H1 (cell line): ENCODE measurements at places on chromosomes 12 and 14. TPM values are rescaled to one million over a fixed set of nuclear protein-coding genes. Genes with fewer than 3 reads are reported as not detected.
A peak's percentile ranks its signal among the peaks of the same experiment; 100 is the strongest.

GRCh38 chr12:109544955-109545531, 28.3 kb downstream of the MMAB start:
- no peak for DNase-seq

- DNase-seq: no peak
Observed at GRCh38 chr12:106343214-106343528, 14.4 kb upstream of the POLR3B start.

The DCD gene
- not detected in 2 replicates for total RNA-seq

GRCh38 chr14:50396631-50397389, at the start of gene CDKL1:
TSS of gene CDKL1 (minus strand) at chr14:50396881. CDS start at chr14:50395868, 1,013 bp downstream.
- DNase-seq: no peak

DNA sequence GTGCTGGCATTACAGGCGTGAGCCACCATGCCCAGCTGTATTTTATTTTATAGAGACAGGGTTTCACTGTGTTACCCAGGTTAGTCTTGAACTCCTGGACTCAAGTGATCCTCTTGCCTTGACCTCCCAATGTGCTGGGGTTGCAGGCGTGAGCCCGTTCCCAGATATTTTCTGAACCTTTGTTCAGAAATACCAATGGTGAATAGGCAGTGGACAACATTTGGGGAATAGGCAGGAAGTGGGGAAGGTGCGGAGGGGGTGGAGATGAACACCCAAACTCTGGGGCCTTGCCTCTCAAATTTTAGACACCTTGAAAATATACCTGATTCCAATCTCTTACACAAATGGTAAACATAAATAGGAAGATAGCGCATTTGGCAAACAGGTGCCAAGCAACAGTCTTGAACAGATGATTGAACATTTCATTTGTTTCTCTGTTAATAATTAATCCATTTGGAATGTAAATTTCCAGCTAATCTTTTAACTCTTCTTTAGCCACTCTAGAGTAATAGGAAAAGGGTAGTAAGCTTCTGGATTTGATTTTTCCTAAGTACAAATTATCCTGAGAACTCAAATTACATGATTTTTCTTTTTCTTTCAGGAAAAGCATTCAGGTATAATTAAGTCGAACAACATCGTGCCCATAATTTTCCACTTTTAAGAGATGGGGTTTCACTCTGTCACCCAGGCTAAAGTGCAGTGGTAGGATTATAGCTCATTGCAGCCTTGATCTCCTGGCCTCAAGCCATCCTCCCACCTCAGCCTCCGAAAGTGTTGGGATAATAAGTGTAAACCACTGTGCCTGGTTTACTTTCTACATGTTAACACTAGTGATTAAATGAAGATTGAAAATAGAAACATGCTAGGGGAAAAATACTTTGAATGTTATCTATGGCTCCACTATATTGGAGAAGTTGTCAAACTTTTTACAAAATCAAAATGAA, 22.9 kb upstream of the RNF34 start:
- DNase-seq: no peak

- peak; percentile 73 for DNase-seq
Observed at GRCh38 chr14:95515596-95516552, 576 bp downstream of the SYNE3 start.

DNA sequence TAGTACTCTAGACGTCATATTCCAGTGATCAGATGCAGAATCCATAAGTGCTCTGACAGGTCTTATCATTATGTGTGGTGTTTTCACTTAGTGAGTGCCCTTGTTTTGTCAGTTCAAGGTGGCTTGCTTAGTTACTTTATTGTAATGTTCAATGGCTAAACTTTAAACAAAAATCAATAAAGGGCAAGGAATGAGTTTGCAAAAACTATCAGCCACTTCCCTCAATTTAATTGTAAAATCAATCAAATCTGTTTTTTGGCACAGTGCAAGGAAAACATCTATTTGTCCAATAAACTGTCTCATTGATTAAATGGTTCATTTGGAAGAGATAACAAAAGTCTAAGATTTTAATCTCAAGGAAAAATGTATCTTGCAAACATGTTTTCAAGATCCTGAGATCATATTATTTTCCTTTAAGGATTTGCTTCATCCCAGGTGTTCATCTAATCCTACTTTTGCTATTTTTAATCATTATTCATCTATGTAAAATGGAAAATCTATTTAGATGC, 59.6 kb upstream of the EEA1 start:
- no peak for DNase-seq

DNA sequence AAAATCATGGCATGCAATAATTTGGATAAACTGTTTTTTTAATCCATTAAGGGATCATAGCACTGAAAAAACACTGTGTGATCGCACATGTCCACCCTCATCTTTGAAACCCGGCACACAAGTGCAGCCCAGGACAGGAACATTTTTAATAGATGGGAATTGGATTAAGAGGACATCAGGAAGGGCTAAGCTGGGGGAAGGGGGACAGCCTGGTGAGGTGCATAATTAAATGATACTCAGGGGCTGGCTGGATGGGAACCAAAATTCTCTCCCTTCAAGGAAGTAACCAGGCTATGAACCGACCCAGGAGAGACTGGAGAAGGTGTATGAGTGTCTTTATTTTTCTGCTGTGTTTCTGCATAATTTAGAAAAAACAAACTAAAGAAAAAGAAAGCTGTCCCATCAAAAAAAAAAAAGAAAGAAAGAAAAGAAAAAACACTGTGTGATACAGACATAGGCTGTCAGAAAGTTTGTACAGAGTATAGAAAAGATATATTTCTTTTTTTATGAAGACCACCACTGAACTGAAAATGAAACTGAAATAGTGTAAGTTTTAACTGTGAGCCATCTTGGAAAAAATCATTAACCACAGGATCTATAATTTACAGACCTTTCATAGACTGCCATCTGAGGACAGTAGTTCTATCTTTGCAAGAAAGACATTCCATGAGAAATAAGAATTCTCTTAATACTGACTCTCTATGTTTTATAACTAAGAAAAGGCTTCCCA, 75.1 kb upstream of the SLC38A4 start:
- DNase-seq: no peak

The KRT71 gene
- total RNA-seq: not detected in 2 replicates

The ANKRD33 gene
- total RNA-seq: 0.19 and 0.41 TPM in 2 replicates

The KMT2D gene
- 86.3 and 92.3 TPM in 2 replicates for total RNA-seq

The CYP27B1 gene
- 2.3 and 3.3 TPM in 2 replicates for total RNA-seq

DNA sequence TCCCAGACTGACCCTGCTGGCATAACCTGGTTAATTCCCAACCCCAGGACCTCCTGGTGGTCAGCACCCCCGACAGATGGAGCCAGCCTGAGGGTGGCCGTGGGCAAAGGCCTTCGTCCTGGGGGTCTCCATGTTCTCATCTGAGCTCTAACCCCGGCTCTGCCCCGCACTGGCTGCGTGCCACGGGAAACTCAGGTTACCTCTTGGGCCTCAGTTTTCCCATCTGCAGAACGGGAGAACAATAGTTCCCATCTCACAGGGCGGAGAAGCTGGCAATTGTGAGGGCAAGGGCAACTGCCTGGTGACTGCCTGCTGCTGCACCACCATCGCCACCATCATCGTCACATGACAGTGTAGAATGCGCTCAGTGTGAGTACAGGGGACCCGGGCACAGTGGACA, 77.9 kb downstream of the RFLNA start:
- DNase-seq: no peak

DNA sequence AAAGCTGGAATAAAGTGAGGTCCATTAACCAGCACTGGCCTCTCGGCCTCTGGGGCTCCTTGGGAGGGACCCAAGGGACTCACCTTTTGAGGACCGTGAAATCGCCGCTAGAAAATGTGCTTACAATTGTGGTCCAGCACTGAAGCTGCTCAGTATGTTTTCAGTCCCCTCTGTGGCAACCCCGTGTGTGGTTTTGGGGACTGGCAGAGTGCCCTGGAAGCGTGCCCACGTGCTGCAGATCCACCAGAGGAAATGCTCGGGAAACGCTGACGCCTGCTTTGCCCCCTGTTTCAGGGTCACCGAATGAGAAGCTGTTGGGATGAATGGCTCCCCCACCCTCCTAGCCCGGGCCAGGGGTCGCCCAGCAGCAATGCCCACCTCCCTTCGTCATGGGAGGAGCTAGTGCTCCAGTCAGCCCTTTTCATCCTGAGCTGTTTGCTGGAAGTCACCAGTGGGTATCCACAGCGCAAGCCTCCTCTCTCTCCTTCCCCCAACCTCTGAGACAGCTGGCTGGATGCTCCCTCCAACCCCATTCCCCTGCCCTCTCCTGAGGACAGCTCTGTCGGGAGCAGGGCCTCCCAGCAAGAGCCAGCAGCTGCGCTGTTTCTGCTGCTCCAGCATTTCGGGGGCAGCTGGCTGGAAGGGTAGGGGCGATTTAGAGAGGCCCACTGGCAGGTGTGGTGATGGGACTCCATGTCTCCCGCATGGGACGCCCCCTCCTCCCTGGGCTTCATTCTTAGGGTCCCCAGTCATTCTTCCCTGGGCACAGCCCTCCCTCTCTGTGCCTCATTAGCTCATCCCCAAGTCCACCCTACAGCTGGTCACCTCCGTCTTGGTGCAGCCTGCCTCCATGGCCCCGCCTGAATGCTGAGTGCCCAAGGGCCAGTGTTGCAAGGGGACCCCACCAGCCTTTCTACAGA, 33.2 kb upstream of the PPP1R13B start:
- DNase-seq: no peak

GRCh38 chr12:42483521-42483790, 106.1 kb downstream of the PRICKLE1 start:
- no peak for DNase-seq

The SLC39A9 gene
- total RNA-seq: 43.8 and 44.2 TPM in 2 replicates

- DNase-seq: no peak
Observed at GRCh38 chr12:104513681-104514080, 56.9 kb downstream of the CHST11 start.

DNA sequence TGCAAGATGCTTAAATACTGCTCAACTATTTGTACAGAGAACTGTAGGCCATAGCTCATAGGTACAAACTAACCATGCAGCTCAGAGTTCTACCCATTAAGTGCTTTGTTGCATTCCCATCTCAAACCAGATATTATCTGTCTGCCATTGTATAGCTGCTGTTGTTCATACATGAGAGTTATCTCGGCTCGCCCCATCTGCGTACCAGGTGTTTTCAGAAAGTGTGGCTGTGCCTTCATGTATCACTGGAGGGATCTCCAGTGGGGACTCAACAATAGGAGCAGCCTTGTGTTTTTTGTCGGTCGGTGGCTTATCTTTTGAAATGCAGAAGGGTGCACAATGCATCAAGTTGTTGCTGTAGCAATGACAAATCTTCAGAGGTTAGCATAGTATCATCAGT, 678.3 kb downstream of the RERGL start:
- no peak for DNase-seq

The ERP27 gene
- not detected in 2 replicates for total RNA-seq

DNA sequence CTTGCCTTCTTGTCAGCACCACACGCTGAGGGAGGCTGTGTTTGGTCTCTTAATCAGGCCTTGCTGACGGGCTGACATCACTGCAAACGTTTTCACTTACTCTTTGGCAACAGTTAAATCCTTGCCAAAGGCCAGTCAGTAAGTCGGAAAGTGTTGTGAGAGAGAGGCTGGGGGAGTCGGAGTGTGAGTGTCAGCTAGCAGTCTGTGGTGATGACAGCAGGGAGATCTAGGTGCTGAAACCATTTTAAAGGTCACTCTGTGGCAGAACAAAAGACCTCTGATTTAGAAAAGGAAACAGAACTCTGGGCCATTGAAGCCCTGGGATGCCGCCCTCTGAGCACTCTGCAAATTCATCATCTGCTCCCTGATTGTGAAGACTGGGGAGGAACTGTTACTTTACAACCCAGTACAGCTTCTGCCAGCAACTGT, 143.5 kb downstream of the PAX9 start:
- DNase-seq: no peak

The DLK1 gene
- total RNA-seq: 0.42 and 1.3 TPM in 2 replicates

GRCh38 chr14:50932156-50932555, 12.1 kb downstream of the PYGL start:
- DNase-seq: no peak

GRCh38 chr14:81990312-81990761, 456.7 kb upstream of the SEL1L start:
- peak; percentile 75 for DNase-seq

The RPS26 gene
- 53.4 and 64.3 TPM in 2 replicates for total RNA-seq

DNA sequence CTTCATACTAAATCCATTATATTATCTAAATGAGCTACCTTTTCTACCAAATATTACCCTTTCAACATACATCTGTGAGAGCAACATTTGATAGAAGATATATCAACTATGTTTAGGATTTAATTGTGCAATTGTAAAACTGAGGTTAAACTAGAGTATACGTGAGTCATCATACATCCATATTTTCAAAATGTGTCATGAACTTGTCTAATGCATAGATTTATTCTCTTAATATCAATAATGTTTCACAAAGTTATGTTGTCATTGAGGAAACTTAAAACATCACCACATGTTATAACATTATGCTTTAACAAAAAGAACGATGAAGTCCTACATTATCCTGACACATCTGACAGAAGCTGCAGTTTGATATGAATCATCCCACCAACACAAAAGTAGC, 645.5 kb upstream of the NOVA1 start:
- no peak for DNase-seq

DNA sequence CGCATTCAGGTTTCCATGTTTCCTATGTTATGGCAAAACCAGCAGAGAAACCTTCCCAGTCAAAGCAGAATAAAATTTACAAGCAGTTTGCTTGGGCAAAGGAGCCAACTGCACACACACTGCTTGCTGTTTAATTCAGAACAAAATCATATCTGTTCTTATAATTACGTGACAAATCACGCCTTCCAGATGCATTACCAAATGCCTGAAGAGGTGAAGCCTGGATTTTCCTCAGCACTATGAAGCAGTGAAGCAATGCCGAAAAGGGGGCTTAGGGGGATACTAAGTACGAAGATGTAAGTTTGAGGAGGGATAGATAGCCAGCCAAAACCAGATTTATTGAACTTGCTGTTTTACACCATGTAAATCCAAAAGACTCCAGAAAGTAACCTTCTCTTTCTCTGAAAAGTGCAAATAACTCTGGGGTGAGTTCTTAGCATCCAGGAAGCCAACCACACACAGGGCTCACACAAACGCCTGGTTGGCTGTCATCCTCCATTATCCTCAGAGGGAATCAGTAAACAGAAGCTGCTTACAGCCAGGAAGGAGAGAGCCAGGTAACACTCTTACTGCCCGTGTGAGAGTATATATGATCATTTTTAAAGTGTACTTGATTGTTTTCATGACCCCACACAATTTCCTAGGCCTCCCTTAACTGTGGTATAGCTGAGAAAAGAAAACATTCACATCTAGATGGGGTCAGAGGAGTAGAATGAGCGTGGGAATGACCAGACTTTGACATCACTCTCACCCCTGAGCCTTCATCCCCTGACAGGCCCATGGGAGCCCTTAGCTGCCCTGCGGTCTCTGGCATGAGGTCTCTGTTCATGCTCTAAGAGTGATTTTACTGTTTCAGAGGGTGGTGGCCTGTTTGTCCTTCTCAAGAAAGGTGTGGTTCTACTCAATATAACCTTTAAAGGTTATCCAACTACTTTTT, 442.5 kb downstream of the EGLN3 start:
- DNase-seq: no peak

DNA sequence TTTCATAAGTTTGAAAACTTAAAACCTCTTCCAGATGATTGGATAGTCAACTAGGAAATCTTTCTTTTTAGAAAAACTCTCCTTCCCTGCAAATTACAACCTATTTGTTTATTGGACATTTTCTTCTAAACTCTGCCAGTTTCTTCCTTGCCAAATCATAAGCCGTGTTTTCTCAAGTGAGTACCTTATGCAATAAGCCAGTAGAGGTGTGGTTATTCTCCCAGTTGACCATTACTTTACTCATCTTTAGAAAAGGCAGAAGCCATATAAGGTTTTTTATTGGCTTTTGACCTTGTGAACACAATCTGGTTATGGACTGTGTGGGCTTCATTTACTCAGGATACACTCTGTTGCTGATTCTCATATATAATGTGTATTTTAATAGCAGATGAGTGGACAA, 14.6 kb downstream of the ACTR6 start:
- no peak for DNase-seq
